ENCODE measurements at places on chromosomes 6 and 20.

GRCh38 chr6:53326372-53327016 is 22.3 kb downstream of the ELOVL5 start:
- peak; percentile 92 for DNase-seq

- no peak for DNase-seq
These were observed 223.8 kb downstream of the THBS2 start for GRCh38 chr6:169029861-169030260.

GRCh38 chr6:143286251-143286795 is 164.2 kb downstream of the ADAT2 start:
- DNase-seq: no peak

- no peak for DNase-seq
These were observed 21.5 kb downstream of the MANBAL start for GRCh38 chr20:37310951-37311350.

DNA sequence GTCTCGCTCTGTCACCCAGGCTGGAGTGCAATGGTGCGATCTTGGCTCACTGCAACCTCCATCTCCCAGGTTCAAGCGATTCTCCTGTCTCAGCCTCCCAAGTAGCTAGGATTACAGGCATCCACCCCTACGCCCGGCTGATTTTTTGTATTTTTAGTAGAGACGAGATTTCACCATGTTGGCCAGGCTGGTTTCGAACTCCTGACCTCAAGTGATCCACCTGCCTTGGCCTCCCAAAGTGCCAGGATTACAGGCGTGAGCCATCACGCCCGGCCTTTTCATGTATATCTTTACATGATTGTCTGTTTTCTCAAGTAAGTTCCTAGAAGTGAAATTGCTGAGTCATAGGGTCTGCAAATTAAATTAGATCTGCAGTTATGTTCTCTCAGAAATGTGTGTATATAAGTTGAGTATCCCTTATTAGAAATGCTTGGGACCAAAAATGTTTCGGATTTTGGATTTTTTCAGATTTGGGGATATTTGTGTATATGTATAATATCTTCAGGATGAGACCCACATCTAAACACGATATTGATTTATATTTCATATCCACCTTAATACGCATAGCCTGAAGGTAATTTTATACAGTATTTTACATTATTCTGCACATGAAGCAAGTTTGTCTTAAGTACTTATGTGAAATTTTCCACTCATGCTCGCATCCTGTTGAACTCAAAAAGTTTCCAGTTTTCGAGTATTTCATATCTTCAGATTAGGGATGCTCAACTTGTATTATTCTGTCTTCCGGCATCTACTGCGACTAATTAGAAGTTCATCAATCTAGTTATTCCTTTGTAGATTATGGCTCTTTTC is 40.4 kb downstream of the TAB2 start:
- DNase-seq: no peak

DNA sequence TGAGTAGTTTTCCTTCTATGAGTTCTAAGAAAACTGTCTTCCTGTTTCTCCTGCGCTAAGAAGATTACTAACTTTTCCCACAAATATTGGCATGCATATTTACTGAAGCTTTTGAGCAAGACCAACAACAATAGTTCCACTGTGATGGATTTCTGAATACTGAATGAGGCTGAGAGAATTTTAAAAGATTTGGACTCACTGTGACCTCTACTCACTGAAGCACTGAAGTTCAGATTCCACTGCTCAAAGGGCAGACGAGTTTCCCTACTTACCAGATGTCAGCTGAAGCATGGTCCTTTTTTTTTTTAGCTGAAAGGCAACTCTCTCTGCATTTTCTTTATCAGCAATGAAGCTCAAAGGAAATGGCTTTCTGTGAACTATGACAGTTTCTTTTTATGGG is 718.5 kb downstream of the RFPL4B start:
- DNase-seq: no peak
